ENCODE measurements at places on chromosomes 5 and 9.

- peak; percentile 6 for DNase-seq
Observed at GRCh38 chr5:141605523-141606277, 13.1 kb downstream of the DIAPH1 start.

GRCh38 chr9:8868632-8869031 is 1069.1 kb upstream of the DMAC1 start:
- DNase-seq: no peak

DNA sequence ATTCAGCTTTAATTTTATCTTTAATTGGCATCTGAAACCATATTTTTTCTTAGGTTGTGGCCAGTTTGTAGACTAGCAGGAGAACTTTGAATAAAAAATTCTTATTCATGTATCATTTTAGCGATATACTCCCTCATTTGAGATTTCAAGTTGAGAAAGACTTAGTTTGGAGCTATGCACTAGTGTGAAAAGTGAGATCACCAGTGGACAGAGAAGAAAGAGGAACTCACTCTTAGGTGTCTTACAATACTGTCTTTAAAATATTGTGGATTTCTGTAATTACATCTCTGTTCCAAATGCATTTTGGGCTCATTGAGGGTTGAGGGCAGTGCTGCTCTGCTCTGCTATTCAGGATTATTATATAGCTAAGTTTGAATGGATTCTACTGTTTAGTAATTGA is 54.7 kb downstream of the NAA35 start:
- DNase-seq: no peak

DNA sequence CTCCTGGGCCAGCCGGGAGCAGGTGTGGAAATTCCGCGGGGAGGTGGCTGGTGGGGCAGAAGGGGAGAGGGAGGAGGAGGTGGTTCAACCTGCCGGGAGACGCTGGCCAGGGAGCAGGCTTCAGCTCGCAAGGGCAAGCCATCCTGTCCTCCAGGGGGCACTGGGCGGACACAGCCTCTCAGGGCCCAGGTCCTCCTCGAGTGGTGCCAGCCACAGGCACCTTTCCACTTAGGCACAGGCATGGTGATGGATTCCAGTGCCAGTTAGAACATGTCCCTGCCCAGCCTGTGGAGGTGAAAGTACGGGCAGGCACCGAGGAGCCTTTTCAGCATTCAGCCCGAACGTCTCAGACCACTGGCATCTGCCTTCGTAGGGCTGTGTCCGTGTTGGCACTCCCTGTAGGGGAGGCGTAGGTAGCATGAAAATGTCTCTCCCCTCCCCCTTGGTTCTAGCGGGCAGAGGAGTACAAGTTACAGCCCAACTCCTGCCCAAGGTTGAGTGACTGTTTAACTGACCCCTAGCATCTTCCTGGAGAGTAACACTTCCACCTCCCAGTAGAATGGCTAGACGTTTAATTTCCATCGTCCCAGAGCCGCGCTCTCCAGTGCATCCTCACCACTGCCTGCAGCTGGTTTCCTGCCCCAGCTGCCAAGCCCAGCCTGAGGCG is 48.9 kb downstream of the DAB2IP start:
- peak; percentile 9 for DNase-seq
